Central memory CD8-positive, alpha-beta T cell (primary cell): ENCODE measurements at places on chromosomes 5 and 9.

- H3K27me3 ChIP-seq: no peaks in the 10 kb centered on the region
- no peak overlapping the region for H3K4me3 ChIP-seq
- H3K27ac ChIP-seq: no peak overlapping the region
- peaks cover 44% of the 10 kb centered on the region for H3K4me1 ChIP-seq
- H3K36me3 ChIP-seq: peaks cover 40% of the 10 kb centered on the region
- no peak for DNase-seq
Measured at GRCh38 chr9:4689687-4690104, 10.3 kb downstream of the CDC37L1 start.

DNA sequence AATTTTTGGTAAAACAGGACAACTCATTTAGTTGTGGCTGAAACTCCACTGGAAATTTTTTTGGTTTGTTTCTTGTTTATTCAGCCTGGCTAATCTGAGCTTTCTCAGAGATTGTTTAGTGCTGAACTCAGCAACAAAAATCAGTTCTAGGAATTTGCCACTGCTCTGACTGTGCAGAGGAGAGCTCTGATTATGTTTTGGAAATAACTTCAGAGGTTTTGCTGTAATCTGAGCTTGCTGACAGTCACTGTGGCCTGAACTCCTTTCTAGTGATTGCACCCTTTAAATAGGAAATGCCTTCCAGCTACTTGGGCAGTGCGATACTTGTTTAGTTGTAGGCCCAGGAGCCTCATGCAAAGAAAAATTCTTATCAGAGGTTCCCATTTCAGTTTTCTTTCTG is 60.2 kb downstream of the OSTF1 start:
- H3K27me3 ChIP-seq: no peaks in the 10 kb centered on the region
- no peak for DNase-seq
- peak overlapping the region; percentile 84 for H3K27ac ChIP-seq
- peaks cover 66% of the 10 kb centered on the region for H3K4me1 ChIP-seq
- peaks cover 21% of the 10 kb centered on the region for H3K36me3 ChIP-seq
- H3K4me3 ChIP-seq: no peak overlapping the region

DNA sequence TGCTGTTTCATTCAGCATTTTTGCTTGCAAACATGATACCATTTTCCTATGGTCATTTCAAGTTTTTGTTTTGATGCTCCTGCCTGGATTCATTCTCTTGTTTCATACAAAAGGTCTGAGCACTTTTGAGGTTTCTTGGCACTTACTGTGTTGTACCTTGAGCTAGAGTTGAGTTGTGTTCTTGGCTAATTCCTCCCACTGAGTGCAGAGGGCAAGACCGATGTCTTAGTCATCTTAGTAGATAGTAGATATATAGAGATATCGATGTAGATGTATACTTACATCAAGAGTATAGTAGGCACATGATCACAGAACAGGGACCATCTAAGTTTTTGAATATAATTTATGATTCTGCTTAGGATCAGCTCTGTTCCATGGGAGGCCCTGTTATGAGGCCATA is 366.6 kb downstream of the OSTF1 start:
- no peaks in the 10 kb centered on the region for H3K27me3 ChIP-seq
- no peaks in the 10 kb centered on the region for H3K36me3 ChIP-seq
- H3K4me3 ChIP-seq: no peak overlapping the region
- H3K27ac ChIP-seq: no peak overlapping the region

- no peak overlapping the region for H3K27ac ChIP-seq
- H3K4me1 ChIP-seq: no peaks in the 10 kb centered on the region
- H3K27me3 ChIP-seq: peaks cover 24% of the 10 kb centered on the region
- no peak overlapping the region for H3K4me3 ChIP-seq
- H3K36me3 ChIP-seq: no peaks in the 10 kb centered on the region
Measured at GRCh38 chr5:33409435-33410170, 31.2 kb upstream of the TARS1 start.

DNA sequence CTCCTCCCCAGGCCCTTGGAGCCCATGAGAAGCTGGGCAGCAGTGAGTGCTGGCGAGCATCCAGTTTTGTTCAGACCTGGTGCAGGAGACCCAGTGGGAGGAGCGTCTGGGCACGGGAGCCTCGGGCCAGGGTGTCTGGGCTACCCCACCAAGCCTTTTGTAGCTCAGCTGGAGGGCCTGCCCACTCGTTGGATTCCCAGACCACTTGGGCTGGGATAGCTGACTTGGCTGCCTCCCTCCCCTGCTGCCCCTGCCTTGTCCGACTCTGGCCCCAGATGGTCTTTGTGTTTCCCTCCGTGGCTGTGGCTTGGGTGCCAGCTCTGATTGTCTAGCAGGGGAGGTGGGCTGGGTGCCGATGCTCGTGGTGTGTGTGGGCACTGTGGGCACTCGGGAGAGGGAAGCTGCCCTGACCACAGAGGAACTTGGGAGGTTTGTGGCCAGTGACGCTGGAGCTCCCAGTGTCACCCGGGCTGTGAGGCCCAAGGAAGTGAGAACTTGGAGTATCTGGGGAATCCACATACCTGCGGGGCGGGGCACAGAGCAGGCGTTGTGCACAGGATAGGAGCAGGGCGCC is 47.3 kb downstream of the WNK2 start:
- peaks cover 3% of the 10 kb centered on the region for H3K4me1 ChIP-seq
- H3K27ac ChIP-seq: no peak overlapping the region
- peaks cover 48% of the 10 kb centered on the region for H3K27me3 ChIP-seq
- H3K4me3 ChIP-seq: no peak overlapping the region

DNA sequence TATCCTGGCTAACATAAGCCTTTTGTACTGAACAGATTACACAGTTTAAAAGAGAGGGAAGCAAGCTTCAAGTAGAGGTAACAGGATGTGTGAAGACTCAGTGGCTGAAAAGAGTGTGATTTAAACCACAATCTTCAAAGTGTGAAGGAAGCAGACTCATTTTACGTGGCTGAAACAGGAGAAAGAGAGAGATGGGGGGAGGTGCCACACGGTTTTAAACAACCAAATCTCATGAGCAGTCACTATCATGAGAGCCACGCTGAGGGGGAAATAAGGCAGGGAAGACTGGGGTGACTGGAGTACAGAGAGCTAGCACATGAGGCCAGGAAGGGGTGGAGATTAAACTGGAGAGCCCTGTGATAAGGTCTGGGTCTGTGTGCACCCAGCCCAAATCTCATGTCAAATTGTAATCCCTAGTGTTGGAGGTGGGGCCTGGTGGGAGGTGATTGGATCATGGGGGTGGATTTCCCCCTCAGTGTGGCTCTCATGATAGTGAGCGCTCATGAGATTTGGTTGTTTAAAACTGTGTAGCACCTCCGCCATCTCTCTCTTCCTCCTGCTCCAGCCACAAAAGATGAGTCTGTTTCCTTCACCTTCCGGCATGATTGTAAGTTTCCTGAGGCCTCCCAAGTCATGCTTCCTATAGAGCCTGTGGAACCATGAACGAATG is 318.6 kb upstream of the CD180 start:
- H3K4me1 ChIP-seq: peaks cover 65% of the 10 kb centered on the region
- DNase-seq: peak; percentile 53
- H3K4me3 ChIP-seq: peak overlapping the region; percentile 57
- H3K27me3 ChIP-seq: no peaks in the 10 kb centered on the region

GRCh38 chr5:20020247-20020646 is 32.2 kb upstream of the CDH18 start:
- H3K27ac ChIP-seq: no peak overlapping the region
- no peak overlapping the region for H3K4me3 ChIP-seq
- no peaks in the 10 kb centered on the region for H3K36me3 ChIP-seq
- no peaks in the 10 kb centered on the region for H3K4me1 ChIP-seq
- no peak for DNase-seq

DNA sequence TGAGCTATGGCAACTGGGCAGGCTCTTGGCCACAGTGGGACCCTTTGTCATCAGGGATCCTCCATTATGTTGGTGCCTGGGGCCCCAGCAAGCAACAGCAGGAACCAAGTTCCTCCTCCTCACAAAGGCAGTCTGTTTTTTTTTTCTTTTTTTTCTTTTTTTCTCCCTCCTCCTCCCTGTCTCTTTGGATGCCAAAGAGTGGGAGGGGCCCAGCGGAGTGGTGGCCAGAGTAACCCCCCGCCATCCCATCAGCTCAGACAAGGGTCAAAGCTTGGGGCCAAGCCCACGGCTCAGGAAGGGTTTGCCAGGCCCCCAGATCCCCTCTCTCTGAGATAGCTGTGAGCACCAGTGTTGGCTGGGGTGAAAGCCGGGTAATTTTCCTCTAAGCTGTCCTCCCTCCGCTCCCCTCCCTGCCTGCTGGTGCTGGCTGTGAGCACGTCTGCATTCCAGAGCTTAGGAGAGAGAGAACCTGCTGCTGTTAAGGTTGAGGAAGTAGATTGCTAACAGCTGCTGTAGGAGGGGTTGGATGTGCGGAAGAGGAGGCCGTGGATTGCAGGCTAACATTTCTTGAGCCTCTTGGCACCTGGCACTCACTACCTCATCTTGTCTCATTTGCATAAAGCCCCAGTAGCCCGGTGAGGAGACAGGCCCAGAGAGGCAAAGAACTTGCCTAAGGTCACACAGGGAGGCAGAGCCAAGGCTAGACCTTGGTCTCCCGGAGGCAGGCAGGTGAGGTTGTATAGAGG is 21.2 kb downstream of the GSN start:
- DNase-seq: no peak
- no peaks in the 10 kb centered on the region for H3K27me3 ChIP-seq
- no peak overlapping the region for H3K27ac ChIP-seq
- H3K4me1 ChIP-seq: peaks cover 5% of the 10 kb centered on the region

- no peak for DNase-seq
- no peak overlapping the region for H3K27ac ChIP-seq
- H3K4me3 ChIP-seq: no peak overlapping the region
- H3K4me1 ChIP-seq: no peaks in the 10 kb centered on the region
- peaks cover under 1% of the 10 kb centered on the region for H3K27me3 ChIP-seq
Measured at GRCh38 chr5:60395712-60396329, 304.1 kb downstream of the DEPDC1B start.

DNA sequence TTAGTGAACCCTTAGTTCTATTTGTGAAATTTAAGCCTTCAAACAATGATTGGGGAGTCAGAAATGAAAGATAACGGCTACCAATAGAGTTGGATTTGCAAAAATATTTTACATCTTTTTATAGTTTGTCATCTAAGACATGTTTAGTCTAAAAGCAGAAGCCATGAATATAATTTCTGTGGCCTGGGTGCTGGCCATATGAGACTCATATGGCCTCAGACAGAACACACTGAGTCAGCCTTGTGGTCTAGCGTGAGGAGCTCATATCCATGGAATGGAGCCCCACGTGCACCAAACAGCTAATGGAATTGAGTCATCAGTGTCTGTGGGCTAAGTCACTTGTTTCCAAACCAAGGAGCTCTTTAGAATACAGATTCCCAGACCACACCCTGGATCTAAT is 240.7 kb upstream of the NREP start:
- no peak for DNase-seq
- peaks cover 16% of the 10 kb centered on the region for H3K27me3 ChIP-seq
- H3K4me1 ChIP-seq: no peaks in the 10 kb centered on the region
- H3K4me3 ChIP-seq: no peak overlapping the region
- no peaks in the 10 kb centered on the region for H3K36me3 ChIP-seq

GRCh38 chr9:125089331-125089730 is 54.0 kb downstream of the SCAI start:
- peak overlapping the region; percentile 62 for H3K27ac ChIP-seq
- H3K36me3 ChIP-seq: no peaks in the 10 kb centered on the region
- no peaks in the 10 kb centered on the region for H3K27me3 ChIP-seq
- peaks cover 5% of the 10 kb centered on the region for H3K4me1 ChIP-seq
- H3K4me3 ChIP-seq: no peak overlapping the region
- no peak for DNase-seq

DNA sequence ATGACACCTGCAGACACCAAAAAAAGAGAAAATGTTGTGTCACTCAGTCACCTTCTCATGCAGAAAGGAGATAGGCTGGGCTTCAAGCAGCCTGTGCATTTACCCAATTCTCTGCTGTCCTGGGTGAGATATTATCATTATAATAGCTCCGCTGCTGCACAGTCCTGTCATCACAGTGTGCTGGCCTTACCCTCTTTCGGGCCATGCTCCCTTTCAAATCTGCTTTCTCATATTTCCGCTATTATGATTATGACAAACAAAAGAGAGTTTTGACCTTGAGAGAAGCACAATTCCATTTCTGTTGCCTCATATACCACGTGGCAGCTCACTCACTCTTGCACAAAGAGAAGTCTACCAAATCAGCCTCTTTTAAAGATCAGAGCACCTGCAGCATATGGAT is 1350.1 kb upstream of the ACO1 start:
- no peak for DNase-seq
- peaks cover 6% of the 10 kb centered on the region for H3K4me1 ChIP-seq
- H3K27me3 ChIP-seq: no peaks in the 10 kb centered on the region
- no peak overlapping the region for H3K4me3 ChIP-seq
- H3K36me3 ChIP-seq: no peaks in the 10 kb centered on the region

- no peaks in the 10 kb centered on the region for H3K36me3 ChIP-seq
- H3K4me3 ChIP-seq: no peak overlapping the region
- no peaks in the 10 kb centered on the region for H3K4me1 ChIP-seq
- DNase-seq: no peak
- no peak overlapping the region for H3K27ac ChIP-seq
Measured at GRCh38 chr9:81879501-81879916, 48.7 kb upstream of the SPATA31D4 start.
